ENCODE measurements at places on chromosomes 5 and 9. TPM values are rescaled to one million over a fixed set of nuclear protein-coding genes. Genes with fewer than 3 reads are reported as not detected.

ZFP2 gene
- 9.9 TPM for polyA plus RNA-seq

KCNV2 gene
- 0.27 TPM for polyA plus RNA-seq

C5orf58 gene
- polyA plus RNA-seq: 0.25 TPM

PALM2AKAP2 gene
- 11.0 TPM for polyA plus RNA-seq

All from left kidney (tissue), 8 donors.